ENCODE measurements at places on chromosomes 2 and 18.

DNA sequence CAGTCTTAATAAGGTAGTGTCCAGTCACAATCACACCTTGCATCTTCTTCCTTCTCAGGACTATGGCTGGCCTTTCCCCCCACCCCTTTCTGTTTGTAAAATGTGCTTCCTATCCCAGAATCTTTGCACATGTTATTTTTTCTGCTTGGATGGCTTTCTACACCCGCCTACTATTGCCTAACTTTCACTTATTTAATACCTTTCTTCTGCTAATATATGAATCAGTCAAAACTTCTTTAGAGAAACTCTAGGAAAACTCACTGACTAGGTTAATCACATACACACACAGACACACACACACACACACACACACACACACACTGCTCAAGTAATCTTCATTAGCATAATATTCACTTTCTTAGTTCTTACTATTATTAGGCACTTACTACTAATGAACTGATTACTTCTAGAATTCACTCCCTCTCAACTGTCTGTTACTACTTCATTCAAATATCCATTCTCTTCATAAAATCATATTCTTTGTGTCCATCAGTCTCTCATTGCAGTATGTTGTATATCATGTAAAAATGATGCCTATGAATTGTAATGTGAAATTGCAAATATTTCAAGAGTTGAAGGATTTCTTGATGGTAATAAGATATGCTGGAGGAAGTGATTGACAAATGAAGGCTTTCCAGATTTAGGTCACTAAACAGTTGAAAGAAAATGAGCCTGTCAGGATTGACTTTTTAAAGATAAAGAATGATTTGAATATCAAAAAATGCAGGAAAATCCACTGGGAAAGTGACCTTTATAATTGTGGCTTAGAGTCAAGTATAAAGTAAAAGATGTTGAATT is 51.2 kb downstream of the CLIP4 start:
- peak; percentile 14 for DNase-seq

GRCh38 chr2:96960153-96960961 is 26.0 kb downstream of the FAM178B start:
- DNase-seq = peak; percentile 39

- no peak for DNase-seq
Measured at GRCh38 chr2:27636766-27637165, 7.9 kb downstream of the GPN1 start.

DNA sequence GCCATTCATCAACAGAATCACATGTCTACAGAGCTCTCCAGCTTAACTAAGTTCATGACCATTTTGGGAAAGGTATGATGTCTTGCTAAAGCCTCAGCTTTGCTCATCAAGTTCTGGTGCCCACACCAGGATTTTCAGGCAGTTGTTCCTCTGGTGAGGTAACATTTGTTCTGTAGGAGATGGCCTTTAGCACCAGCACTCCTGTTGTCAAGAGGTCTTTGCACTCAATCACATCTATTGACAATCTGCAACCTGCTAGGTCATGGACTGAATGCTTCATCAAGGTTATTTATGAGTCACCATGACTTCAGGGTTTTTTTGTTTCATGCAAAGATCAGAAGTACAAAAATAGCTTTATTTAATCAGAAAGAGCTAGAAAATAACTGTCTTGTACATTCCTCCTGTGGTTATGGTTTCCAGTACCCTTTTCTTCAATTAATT is 36.6 kb upstream of the VIT start:
- peak; percentile 59 for DNase-seq

DNA sequence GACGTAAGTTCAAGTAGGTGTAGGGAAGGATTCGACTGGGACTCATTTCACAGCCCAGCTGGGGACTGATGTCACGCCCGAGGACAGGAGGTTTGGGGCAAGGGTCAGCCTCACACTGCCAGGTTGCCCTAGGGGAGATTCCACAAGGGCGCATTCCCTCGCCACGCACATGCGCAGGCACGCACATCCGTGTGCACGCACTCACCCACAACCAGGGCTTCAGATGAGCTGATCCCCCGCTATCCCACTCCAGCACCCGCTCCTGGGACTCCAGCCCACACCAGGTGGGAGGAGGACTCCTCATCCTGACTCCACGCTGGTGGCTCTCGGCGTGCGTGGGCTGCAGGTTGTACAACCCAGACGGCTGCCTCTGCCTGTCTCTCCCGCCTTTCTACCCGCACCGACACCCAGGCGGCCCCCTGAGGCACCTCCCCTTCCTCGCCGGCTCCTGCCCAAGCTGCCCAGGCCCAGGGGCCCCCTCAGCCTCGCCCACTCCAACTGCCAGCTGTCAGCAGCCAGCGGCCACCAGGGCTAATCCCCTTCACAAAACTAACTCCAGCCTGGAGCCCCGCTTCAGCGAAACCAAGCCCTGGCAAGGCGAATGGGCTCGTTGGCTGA is 47.8 kb upstream of the FOSL2 start:
- no peak for DNase-seq

- no peak for DNase-seq
Measured at GRCh38 chr2:138084206-138084605, 119.9 kb downstream of the HNMT start.

GRCh38 chr18:75581336-75582131 is 154.0 kb upstream of the SMIM21 start:
- peak; percentile 41 for DNase-seq

DNA sequence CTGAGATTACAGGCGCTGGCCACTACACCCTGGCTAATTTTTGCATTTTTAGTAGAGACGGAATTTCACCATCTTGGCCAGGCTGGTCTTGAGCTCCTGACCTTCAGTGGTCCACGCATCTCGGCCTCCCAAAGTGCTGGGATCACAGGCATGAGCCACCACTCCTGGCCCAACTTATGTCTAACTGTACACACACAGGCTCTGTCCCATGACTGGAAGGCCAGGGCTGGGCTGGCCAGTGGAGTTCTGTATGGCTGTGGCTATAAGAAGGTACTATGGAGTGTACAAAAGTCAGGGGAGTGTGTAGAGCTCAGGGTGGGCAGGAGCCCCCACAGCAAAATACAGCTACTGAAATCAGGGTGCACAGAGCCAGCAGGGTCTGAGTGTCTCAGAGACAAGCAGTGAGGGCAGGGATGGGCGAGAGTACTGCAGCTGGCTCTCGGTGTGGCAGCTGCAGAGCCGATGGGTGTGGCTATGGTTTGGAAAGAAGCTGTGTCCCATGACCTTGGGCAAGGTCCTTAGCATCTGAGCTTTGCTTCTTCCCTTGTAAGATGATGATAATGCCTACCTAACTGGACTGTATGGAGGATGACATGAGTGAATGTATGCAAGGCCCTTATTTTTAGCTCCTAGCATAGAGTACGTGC is 10.4 kb upstream of the MSGN1 start:
- DNase-seq = no peak

GRCh38 chr2:110106642-110107041 is 9.0 kb downstream of the MALL start:
- DNase-seq = peak; percentile 98

DNA sequence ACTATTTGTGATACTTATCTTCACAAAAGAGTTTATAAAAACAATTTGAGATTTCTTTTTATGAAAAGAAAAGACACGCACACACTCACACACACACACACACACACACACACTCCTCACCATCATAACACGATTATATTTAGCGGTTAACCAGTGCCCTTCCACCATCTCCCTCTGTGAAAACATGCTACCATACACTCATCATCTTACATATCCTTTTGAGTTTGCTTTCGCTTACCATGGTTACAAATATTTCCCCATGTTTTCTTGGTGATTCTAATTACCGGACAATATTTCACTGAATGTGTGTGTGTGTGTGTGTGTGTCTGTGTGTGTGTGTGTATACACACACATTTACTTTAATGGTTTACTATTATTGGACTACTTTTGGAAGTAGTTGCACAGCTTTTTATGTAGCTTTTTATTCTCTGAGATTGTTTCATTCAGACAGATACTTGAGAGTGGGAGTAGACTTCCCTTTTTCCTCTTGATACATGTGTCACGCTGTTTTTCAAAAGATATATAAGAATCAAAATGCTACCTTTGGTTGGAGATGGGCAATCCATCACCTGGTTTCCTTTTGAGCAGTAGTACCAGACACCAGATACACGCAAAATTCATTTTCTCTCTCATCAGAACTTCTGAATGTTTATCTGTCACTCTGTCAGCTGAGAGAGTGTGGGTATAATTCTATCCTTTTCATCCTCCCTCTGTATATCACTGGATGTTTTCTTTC is 138.1 kb downstream of the SETBP1 start:
- DNase-seq = no peak

- DNase-seq = peak; percentile 34
Measured at GRCh38 chr18:75246721-75247610, 36.4 kb downstream of the TSHZ1 start.

GRCh38 chr2:101446869-101447268 is 28.0 kb downstream of the RFX8 start:
- DNase-seq = peak; percentile 96

- peak; percentile 68 for DNase-seq
Measured at GRCh38 chr2:218569038-218569431, 396 bp downstream of the CNOT9 start.

DNA sequence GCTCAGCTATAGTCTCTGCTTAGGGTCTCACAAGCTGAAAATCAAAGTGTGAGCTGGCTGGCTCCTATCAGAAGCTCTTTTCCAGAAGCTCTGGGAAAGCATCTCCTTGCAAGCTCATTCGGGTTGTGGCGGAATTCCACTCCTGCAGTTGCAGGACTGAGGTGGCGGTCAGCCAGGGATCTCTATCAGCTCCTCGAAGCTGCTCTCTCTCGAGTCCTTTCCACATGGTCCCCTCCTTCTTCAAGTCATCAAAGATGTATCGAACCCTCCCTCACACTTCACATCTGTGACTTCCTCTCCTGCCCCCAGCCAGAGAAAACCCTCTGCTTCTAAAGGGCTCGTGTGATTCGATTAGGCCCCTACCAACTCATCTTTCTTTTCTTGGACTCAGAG is 141.7 kb downstream of the ZFP36L2 start:
- peak; percentile 83 for DNase-seq

DNA sequence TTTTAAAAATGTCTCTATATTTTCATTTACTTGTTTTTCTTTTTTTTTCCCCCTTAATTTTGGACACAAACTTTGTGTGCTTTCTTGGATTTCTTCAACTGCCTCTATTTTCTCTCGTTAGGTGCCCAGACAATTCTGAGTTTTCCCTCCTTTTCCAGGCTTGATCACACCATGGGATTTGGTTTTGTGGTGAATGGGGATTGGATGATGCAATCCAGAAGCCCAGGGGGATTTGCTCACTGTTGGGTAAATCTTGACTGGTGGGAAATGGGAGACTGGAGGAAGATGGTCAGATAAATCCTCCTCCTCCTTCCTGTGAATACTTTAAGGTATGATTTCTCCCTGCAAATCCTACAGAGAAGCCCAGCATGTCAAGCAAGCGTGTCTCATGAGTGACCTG is 19.5 kb upstream of the PAX8 start:
- DNase-seq = no peak

- peak; percentile 73 for DNase-seq
Measured at GRCh38 chr2:167181134-167181533, 292.9 kb downstream of the XIRP2 start.

DNA sequence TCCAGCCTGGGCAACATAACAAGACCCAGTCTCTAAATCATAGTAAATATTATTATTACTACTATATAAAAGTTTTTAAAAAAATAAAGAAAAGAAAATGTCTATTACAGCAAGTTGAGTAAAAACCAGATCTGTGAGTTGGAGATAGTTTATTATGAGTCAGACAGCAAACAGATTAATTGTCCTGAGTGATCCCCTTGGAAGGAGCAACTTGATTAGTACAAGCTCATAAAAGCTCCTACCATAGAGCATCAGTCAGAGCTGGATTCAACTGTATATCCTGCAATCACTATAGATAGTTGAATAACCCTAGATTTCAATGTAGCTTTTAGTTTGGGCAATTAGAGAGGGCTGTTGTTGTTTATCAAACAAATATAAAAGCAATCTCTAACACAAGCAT is 84.1 kb downstream of the TRABD2A start:
- DNase-seq = no peak

DNA sequence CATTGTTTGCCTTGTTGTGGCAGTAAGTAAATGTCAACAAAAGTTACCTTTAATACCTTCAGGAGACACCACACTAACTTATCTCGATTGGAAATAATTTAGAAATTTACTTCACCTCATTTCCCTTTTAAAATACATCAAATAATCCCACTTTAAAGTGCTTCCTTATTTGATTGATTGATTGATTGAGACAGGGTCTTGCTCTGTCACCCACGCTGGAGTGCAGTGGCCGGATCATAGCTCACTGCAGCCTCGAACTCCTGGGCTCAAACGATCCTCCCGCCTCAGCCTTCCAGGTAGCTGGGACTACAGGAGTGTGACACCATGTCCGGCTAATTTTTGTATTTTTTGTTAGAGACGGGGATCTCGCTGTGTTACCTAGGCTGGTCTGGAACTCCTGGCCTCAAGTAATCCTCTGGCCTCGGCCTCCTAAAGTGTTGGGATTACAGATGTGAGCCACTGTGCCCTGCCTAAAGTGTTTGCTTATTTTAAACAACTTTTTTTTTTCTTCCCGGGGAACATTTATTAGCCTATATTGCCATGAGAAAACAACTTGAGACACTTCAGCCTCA is 12.0 kb upstream of the PAX3 start:
- DNase-seq = no peak

DNA sequence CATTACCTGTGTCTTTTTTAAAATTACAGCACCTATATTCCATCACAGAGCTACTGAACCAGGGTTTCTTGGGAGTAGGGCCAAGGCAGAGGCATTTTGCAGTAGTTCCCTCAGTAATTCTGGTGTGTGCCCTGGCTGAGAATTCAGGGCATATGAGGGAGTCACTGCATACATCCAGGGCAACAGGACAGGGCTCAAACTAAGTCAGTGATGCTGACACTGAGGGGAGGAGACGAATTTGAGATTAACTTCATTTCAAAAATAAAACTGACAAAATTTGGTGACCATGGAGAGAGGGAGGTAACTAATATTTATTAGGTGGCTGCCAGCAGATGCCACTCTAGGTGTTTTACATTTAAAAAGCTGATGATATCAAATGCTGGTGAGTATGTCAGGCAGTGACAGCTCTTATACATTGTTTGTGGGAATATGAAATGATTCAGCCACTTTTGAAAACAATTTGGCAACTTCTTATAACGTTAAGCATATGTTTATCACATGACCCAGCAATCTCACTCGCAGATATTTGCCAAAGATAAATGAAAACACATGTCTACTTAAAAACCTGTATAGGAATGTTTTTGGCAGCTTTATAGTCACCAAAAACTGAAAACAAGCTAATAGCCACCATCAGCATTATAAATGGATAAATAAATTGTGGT is 20.3 kb downstream of the STRADB start:
- DNase-seq = peak; percentile 44

- no peak for DNase-seq
Measured at GRCh38 chr18:26335156-26335555, 108.9 kb downstream of the TAF4B start.

GRCh38 chr2:41853427-41854191 is 194.2 kb upstream of the PKDCC start:
- peak; percentile 34 for DNase-seq

GRCh38 chr2:176247859-176248258 is 21.4 kb upstream of the MTX2 start:
- DNase-seq = no peak

- DNase-seq = no peak
Measured at GRCh38 chr18:48934415-48934722, 16.4 kb downstream of the SMAD7 start.

- DNase-seq = no peak
Measured at GRCh38 chr2:108870069-108870644, 83.6 kb downstream of the CCDC138 start.

Measured in astrocyte (in vitro differentiated cells and primary cell).